ENCODE measurements at places on chromosomes 7 and 10.

DNA sequence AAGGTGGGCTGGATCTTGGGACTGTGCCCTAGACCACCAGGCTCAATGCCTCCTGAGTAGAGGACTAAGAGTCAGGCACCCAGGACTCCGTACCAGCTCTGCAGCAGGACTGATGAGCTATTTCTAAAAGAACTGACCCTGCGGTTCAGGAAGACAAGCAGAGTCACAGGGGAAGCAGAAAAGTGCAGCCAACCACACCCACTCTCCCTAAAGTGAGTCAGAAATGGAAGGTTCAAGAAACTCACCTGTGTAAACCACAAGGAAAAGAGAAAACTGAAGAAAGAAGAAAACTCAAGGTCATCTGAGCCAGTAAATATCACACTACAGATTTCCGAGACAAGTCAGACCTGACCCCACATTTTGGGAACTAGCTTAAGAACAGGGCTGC lies 2.5 kb downstream of the PARP12 start:
- no peak for DNase-seq

GRCh38 chr10:17278607-17279240 lies 50.7 kb downstream of the VIM start:
- no peak for DNase-seq

- DNase-seq, result no peak
Observed at GRCh38 chr10:80290474-80291220, 1.2 kb upstream of the MAT1A start.

DNA sequence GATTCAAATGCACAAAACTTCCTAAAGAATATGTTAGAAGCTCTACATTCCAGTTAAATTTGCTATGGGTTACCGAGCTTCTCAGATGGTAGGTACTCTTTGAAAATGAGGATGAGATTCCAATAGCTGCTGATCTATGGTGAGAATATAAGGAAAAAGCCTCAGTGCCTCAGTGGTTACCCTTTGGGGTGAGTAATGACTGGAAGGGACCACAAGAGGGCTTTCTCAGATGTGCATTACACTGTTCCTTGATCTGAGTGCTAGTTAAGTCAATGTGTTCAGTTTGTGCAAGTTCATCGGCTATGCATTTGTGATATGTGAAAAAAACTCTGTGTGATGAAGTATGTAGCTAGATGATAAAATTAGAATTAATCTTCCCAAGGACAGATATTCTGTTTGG lies 3.5 kb downstream of the NRCAM start:
- no peak for DNase-seq

DNA sequence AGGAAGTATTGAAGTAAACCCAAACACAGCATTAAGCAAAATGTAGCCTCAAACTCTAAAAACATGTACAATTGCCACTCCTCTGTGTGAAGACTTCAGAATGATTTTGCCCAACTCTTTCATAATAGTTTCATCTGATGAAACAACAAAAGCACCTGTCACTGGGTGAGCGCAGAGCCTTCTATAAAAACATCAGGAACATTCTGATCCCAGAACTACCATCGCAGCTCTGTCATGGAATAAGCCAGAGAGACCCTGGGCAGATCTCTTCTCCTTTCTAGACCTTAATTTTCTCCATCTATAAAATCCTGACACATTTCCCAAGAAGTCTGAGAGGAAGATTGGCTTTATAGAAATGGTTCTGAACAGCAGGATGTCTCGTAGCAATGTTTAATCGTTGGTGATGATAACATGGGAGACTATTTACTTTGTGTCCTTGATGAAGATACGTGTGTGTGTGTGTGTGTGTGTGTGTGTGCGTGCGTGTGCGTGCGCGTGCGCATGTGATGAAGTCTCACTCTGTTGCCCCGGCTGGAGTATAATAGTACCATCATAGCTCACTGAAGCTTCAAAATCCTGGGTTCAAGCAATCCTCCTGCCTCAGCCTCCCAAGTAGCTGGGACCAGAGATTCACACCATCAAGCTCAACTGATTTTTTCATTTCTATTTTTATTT lies 198.0 kb downstream of the KIAA1217 start:
- no peak for DNase-seq

DNA sequence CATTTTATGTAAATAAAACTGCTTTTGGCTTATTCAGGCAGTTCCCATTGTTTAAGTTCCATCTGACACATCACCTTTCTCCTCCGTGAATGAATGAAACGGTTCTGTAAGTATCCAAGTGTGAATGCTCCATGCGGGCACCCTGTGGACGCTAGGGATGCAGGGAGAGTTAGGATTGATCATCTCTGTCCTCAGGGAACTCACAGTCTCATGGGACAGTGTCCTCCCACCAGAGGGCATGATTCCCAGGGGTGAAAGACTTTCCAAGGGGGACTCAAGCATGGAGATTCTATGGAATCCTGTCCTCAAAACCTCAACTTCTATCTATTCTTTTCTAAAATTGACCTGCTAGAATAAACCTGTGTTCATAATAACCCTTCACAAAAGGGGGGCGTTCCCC lies 98.8 kb downstream of the HECW1 start:
- DNase-seq, result no peak

GRCh38 chr7:96088579-96088978 lies 233.3 kb downstream of the SLC25A13 start:
- no peak for DNase-seq

GRCh38 chr7:153641199-153641598 lies 411.0 kb upstream of the DPP6 start:
- no peak for DNase-seq

- DNase-seq, result no peak
Observed at GRCh38 chr7:145050415-145050814, 214.6 kb upstream of the TPK1 start.

GRCh38 chr10:32189400-32190084 lies 133.3 kb upstream of the KIF5B start:
- DNase-seq, result no peak

DNA sequence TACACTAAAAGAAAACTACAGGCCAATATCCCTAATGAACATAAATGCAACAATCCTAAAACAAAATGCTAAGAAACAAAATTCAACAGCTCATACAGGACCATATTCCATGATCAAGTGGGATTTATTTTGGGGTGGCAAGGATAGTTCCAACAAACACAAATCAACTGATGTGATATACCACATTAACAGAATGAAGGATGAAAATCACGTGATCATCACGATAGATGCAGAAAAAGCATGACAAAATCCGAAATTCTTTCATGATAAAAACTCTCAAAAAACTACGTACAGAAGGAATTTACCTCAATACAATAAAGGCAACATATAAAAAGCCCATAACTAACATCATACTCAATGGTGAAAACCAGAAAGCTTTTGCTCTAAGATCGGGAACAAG lies 124.0 kb downstream of the RELN start:
- DNase-seq, result no peak

GRCh38 chr10:123742751-123743440 lies 76.7 kb downstream of the GPR26 start:
- no peak for DNase-seq

- DNase-seq, result no peak
Observed at GRCh38 chr7:116139807-116140206, 70.5 kb upstream of the TES start.

DNA sequence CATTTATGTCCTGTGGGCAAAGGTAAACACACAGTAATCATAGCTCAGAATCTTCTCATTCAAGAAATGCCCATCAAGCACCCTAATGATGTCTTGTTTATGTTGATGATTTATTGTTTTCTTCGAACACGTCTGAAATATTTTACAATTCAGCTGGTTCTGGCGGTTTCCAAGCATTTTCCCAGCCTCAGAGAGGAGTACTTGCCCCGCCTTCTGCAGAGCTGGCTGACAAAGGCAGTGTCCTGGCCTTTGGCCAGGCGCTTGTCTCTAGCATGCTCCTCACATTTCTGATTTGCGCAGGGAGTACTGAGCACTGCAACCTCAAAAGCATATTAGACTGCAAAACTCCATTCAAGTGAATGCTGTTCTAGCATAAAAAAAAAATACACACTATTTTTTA lies 314.2 kb upstream of the GNAI1 start:
- DNase-seq, result no peak

DNA sequence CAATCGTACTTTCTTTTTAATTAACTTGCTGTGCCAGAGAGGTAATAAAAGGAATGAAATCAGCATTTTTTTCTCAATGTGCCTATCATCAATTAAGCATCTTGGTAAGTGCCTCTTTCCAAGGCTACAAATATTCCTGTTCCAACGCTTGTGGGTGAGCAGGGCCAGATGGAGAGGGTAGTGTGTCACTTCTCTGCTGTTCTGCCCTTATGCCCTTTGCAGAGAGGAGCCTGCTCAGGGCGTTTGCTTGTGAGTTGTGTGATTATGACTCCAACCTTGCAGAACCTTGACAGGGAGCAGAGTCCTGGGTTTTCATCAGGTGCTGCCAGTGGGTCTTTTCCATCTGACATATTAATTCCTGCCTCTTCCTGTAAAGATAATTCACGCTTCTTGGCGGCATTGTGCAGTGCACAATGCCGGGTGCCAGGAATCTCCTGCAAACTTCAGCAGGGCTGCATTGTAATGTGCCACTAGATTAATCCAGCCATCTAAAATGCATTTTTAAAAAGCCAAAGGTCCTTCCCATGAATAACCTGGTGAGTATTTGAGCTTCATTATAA lies 234.4 kb downstream of the ARHGAP12 start:
- DNase-seq, result no peak

GRCh38 chr10:132164761-132165278 lies 21.9 kb upstream of the DPYSL4 start:
- no peak for DNase-seq

GRCh38 chr7:156318426-156318825 lies 322.1 kb upstream of the RNF32 start:
- DNase-seq, result no peak

- DNase-seq, result no peak
Observed at GRCh38 chr7:79837915-79838314, 296.7 kb upstream of the GNAI1 start.

DNA sequence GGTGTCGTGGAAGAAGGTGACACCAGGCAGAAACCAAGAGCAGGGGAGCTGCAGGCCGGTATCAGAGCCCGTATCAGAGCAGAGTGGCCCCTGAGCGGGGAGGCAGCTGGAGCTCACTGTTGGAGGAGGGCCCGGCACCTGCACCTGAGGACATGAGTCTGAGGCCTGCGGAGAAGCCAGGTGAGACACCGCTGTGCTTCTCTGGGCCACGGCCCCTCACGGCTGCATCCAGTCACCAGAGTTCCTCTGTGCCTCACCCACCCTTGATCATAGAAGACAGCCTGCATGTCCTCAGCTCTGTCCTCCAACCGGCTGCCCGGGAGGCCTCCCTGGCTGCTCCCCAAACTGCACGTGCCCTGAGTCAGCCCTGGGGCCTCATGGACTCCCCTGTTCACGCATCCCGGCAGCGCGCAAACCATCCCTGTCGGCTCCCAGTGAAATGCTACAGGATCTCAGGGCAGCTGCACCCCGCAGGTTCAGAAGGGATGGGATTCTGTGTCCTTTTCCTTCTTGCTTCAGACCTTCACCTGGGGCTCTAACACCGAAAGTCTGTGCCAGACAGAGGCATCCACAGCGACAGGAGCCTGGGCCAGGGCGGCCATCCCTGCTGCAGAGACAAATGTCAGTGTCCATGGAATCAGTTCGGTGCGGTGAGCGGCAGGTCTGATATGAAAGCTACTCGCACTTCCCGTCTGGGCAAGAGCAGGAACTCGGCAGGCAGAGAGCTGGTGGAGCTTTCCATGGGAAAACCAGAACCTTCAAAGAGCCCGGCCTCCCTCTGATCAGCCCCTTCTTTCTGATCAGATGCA lies 111.9 kb upstream of the FAM20C start:
- DNase-seq, result no peak

DNA sequence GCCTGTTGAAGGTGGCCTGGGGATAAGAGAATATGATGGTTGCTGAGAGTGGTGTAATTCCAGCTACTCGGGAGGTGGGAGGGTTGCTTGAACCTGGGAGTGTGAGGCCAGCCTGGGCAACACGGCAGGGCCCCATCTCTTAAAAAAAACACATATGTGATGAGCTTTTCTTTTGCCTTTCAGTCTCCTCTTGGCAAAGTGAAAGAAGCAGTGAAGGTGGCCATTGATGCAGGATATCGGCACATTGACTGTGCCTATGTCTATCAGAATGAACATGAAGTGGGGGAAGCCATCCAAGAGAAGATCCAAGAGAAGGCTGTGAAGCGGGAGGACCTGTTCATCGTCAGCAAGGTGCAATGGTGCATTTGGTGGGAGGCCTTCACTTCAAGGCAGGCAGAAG lies 3.1 kb downstream of the AKR1B10 start:
- DNase-seq, result no peak

GRCh38 chr7:4127909-4128560 lies 554.1 kb upstream of the FOXK1 start:
- DNase-seq, result no peak

DNA sequence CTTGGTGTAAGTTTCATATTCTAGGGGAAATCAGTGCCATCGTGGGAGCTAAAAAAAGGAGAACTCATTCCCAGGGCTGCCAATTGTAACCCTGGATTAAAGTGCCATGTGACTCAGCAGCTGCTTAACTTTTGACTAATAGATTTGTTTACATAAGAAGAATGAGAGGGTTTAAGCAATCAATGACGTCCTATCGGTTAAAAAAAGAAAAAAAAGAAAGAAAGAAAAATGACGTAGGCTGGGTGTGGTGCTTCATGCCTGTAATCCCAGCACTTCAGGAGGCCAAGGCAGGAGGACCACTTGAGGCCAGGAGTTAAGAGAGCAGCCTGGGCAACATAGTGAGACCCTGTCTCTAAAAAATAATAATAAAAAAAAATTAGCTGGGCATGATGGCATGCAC lies 116.2 kb upstream of the AFAP1L2 start:
- DNase-seq, result no peak

DNA sequence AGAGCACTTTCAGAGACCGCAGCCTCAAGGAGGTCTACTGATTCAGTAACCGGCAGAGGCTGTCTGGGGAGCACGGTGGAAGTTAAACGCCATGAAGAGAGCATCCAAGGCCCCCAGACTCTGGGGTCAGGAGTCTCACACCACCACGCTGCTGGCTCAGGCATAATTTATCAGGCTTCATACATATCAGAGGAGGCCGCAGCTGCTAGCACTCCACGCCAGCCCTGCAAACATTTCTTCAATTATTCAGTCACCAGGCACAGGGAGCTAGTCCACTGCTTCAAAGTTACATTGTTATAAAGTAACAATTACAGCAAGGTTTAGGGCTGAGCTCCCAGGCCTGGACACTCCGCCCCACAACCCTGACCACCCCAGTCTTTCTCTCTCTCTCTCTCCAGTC lies 97.8 kb downstream of the PAXIP1 start:
- DNase-seq, result no peak

GRCh38 chr7:39621261-39621660 lies 2.1 kb upstream of the RALA start:
- no peak for DNase-seq

GRCh38 chr7:90846192-90846591 lies 250.1 kb downstream of the CDK14 start:
- no peak for DNase-seq

DNA sequence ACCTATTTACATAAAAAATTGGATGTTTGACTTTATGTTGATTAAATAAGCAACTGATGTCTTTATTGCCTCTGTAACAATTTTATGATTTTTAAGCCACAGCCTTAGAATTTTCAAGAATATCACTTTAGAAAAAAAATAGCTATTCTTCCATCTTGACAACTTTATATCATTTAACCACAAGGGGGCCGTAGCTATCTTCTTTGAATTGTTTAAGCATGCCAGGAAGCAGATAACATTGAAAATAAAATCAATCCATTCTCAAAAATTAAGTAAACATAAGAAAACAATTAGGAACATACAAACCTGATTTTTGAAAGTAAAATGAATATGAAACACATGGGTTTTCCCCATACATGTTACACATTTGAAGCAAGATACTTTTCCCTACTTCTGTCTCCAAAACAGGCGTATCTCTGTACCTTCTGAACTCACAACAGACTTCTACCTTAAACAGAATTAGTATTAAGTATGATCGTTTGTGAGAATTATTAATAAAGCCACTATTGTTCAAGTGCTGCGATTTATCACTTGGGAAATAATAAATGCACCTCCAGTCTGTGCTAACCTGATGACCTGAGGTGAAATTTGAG lies 209.0 kb downstream of the CACNA2D1 start:
- DNase-seq, result no peak
